Thoracic aorta endothelial cell (primary cell): ENCODE measurements at places on chromosomes 11 and 22. TPM values are rescaled to one million over a fixed set of nuclear protein-coding genes. Genes with fewer than 3 reads are reported as not detected.

TMEM109 gene
- total RNA-seq, result 94.9 and 113 TPM in 2 replicates

OR5A1 gene
- not detected in 2 replicates for total RNA-seq

OR9G1 gene
- total RNA-seq, result under 0.01 TPM in 1 of 2 replicates, not detected in the other

CCDC73 gene
- not detected in 2 replicates for total RNA-seq

OR51A4 gene
- total RNA-seq, result not detected in 2 replicates

LRRC55 gene
- total RNA-seq, result not detected in 2 replicates

APOC3 gene
- total RNA-seq, result not detected in 2 replicates

TRIOBP gene
- 83.8 and 88.0 TPM in 2 replicates for total RNA-seq

RAB36 gene
- total RNA-seq, result 1.5 and 3.3 TPM in 2 replicates
